NCI-H2081 treated with DMSO at 0.1 percent for 48 hours (cell line): ENCODE measurements at places on chromosomes 4 and X.

DNA sequence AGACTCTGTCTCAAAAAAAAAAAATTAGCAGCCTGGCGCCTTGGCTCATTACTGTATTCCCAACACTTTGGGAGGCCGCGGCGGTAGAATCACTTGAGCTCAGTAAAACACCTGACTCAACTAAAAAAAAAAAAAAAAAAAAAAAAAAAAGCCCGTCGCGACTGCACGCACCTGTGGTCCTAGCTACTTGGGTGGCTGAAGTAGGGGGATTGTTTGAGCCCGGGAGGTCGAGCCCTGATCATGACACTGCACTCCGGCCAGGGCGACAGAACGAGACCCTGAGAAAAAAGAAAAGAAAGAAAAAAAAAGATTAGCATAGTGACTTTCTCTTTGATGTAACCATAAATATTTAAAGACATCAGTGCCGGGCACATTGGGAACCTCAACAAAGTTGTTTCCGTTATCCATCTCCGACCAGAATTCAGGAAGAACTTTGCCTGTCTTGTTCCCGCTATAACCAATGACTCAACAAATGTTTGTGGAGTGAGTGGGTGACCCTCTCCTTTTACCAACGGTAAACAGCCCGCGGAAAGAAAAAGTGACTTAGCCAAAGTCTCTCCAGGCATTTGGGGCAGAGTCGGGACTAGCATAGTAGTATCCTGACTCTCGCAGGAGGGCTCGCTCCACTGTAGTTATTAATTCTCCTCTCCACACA, 553 bp upstream of the MED28 start:
- DNase-seq = no peak

DNA sequence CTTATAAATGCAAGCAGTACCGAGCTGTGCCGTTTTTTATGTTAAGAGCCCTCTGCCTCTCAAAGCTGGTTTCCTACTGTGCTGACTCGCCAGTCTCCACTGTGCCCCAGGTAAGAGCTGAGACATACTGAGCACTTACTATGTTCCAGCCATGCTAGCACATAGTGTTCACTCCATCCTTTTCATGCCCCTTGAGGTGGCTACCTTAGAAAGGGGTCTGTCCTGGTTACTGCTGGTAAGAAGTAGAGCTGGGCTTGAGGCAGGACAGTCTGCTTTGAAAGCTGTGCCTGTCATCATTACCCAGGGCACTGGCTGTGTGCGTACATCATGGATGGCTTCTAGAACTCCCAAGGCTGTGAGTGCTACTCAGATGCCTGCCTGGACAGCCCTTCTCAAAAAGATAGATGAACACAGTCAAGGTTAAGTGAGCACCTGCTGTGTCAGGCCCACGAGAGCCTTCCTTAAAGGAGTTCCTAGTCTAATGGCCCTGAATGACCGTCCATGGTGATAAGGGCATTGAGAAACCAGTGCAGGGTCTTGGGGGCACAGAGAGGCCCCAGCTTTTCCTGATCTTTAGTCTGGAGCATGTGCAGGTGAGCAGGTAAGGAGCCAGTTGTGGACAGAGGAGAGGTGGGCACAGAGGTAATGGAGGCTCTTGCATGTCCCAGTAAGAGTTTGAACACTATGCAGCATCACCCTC, 1.6 kb downstream of the STK32B start:
- no peak for DNase-seq

DNA sequence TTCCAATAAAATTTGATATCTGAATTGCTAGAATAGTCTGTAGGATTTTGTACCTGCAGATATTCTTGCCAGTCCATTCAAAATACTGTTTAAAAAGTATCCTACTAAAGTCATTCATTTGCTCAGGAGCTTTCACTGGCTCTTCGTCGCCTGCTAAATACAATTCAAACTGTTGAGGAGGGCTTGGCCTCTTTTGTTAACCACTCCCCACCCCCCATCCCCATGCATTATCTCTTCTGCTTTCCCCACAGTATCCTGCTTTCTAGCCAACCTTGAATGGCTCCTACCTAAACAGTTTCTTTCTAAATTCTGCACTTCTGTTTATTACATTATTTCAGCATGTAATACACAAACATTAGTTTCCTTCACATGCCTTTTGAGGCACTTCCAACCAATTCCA, 230.8 kb downstream of the CPE start:
- no peak for DNase-seq

DNA sequence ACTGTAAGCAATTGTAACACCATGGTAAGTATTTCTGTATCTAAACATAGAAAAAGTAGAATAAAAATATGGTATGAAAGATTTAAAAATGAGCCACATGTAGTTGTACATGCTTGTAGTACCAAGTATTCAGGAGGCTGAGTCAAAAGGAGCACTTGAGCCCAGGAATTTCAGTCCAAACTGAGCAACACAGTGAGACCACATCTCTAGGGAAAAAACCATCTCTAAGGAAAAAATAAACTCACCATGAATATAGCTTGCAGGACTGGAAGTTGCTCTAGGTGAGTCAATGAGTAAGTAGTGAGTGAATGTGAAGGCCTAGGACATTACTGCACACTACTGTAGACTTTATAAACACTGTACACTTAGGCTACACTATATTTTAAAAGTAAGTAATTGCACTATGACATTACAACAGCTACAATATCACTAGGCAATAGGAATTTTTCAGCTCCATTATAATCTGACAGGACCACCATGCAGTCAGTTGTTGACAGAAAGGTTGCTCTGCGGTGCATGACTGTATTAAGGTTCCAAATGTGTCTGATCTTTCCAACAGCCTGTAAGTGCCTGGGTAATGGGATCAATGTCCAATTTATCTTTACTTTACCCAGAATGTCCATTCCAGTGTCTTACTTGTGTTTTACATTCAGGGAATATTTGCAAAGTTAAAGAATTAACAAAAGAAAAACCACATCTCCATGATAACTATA, 28.9 kb upstream of the LRBA start:
- no peak for DNase-seq

DNA sequence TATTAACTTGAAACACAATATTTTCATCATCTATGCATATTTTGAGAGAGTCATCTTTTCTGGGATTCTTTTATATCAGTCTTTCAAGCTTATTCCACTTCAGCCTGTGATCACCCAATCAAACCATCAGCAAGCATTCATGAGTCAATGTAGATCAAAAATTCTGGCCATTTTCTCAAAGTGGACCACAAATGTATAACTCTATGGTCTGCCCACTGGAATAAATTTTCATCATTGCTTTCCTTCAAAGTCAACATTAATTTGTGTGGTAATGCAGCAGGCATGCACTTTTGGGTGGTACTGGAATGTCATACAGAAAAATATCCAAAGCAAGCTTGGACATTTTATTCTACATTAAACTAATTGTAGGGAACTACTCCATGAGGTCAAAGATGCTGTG, 1013.0 kb downstream of the STIM2 start:
- no peak for DNase-seq

DNA sequence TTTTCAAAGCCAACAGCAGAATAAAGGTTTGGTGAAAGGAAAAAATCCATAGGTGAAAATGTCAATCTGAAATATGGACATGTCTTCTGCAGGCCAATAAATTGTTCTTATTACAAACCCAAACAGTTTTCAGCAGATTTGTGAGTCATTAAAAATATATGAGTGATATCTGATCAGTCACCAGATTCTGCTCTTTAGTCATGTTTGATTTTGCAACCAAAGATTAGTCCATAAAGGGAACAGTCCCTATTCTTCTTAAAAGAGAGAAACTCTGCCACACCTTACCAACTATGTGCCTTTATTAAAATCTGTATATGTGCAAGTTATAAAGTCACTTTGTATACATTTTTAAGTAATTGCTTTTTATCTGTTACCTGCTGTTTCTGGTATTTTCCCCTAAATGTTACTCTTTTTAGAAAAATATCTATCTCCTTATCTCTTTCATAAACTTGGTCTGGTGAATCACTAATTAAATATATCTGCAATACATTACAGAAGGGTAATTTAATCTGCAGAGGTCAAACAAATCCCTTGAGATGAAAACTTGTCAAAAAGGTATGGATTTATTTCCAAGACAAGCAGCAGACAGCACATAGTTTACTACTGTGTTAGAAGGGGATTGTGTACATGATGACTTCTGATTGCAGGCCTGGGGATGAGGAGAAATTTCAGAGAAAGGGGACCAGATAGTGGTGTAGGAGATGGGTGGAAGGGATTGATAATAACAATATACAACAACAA, 322.9 kb upstream of the NWD2 start:
- DNase-seq = no peak
